ENCODE measurements at places on chromosomes 4 and X.

GRCh38 chrX:109958266-109958665, 44.6 kb upstream of the TMEM164 start:
- H3K4me3 ChIP-seq: no peak overlapping the region
- H3K27me3 ChIP-seq: no peaks in the 10 kb centered on the region
- H3K27ac ChIP-seq: no peak overlapping the region
- no peaks in the 10 kb centered on the region for H3K36me3 ChIP-seq
- H3K4me1 ChIP-seq: no peaks in the 10 kb centered on the region

DNA sequence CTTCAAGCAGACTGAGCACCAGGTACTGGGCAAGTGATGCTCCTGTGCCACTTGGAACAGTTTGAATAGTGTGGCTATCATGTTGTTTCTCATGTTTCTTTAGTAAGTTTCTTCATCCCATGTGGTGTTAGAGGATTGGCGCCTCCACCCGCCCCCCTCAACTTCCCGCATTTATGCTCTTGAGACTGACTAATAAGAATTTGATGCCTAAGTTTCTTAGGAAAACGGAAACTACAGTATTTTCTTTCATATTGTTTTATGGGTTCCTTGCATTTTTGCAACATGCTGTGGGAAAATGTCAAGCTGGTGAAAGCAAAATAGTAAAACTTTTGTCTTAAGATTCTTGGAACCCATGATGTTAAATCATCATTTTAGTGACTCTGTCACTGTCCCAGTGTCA, 101.2 kb upstream of the SLC4A4 start:
- no peak for DNase-seq
- no peaks in the 10 kb centered on the region for H3K27me3 ChIP-seq
- H3K4me1 ChIP-seq: no peaks in the 10 kb centered on the region
- H3K4me3 ChIP-seq: no peak overlapping the region
- H3K36me3 ChIP-seq: no peaks in the 10 kb centered on the region

DNA sequence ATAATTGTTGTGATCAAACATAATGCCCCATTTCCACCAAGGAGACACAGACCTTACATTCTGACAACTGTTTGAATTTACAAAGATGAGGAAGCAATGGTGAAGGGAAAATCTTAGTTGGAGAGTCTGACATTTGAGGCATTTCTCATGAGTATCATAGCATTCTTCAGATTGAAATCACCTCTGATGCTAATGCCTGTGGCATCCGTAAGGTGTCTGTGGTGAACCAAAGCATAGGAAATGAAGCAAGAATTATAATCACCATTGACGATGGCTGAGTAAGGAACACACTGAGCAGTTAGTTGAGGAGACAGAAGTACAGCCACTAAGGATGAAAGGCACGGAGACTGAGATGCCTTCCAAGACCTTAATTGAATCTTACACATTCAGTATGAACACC, 575.7 kb downstream of the TRIML1 start:
- no peaks in the 10 kb centered on the region for H3K36me3 ChIP-seq
- no peaks in the 10 kb centered on the region for H3K27me3 ChIP-seq
- no peak overlapping the region for H3K4me3 ChIP-seq
- DNase-seq: no peak
- H3K27ac ChIP-seq: no peak overlapping the region
- H3K4me1 ChIP-seq: no peaks in the 10 kb centered on the region

- H3K4me3 ChIP-seq: no peak overlapping the region
- H3K27ac ChIP-seq: no peak overlapping the region
- no peaks in the 10 kb centered on the region for H3K4me1 ChIP-seq
- DNase-seq: no peak
- no peaks in the 10 kb centered on the region for H3K27me3 ChIP-seq
These were observed 189.8 kb upstream of the AFF2 start for GRCh38 chrX:148310426-148311165.

- DNase-seq: no peak
- H3K27ac ChIP-seq: no peak overlapping the region
- H3K4me3 ChIP-seq: no peak overlapping the region
- H3K4me1 ChIP-seq: no peaks in the 10 kb centered on the region
These were observed 247.9 kb upstream of the PCDH10 start for GRCh38 chr4:132901224-132901623.

DNA sequence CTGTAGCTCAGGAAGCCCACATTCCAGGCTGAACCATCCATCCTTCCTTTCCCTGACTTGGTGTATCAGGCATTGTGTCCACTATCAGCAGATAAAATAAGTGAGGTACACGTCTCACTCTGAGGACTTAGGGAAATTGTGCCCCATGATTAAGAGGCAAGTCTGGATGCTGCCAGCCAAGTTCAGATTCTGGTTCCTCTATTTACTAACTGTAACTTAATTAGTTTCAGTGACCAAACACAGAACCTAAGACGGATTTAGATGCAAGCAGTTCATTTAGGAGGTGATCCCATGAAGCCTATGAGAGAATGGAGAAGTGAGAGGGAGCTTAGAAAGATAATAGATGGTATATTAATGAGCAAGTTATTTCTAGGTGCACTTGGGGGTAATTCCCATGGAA, 56.6 kb upstream of the PACRGL start:
- no peak for DNase-seq
- H3K36me3 ChIP-seq: no peaks in the 10 kb centered on the region
- no peak overlapping the region for H3K4me3 ChIP-seq
- no peaks in the 10 kb centered on the region for H3K27me3 ChIP-seq
- no peaks in the 10 kb centered on the region for H3K4me1 ChIP-seq
- no peak overlapping the region for H3K27ac ChIP-seq

GRCh38 chrX:13277539-13277938, 42.3 kb downstream of the ATXN3L start:
- DNase-seq: no peak
- H3K36me3 ChIP-seq: no peaks in the 10 kb centered on the region
- no peaks in the 10 kb centered on the region for H3K27me3 ChIP-seq
- no peak overlapping the region for H3K4me3 ChIP-seq
- H3K4me1 ChIP-seq: no peaks in the 10 kb centered on the region
- H3K27ac ChIP-seq: no peak overlapping the region

- peaks cover 16% of the 10 kb centered on the region for H3K4me1 ChIP-seq
- no peaks in the 10 kb centered on the region for H3K27me3 ChIP-seq
- H3K27ac ChIP-seq: no peak overlapping the region
- H3K36me3 ChIP-seq: no peaks in the 10 kb centered on the region
These were observed 163.6 kb downstream of the ZNF674 start for GRCh38 chrX:46381630-46382029.

GRCh38 chr4:80521438-80521837, 185.9 kb downstream of the CFAP299 start:
- H3K27ac ChIP-seq: no peak overlapping the region
- H3K4me1 ChIP-seq: no peaks in the 10 kb centered on the region
- no peaks in the 10 kb centered on the region for H3K36me3 ChIP-seq
- H3K4me3 ChIP-seq: no peak overlapping the region
- no peaks in the 10 kb centered on the region for H3K27me3 ChIP-seq

GRCh38 chr4:19728773-19729172, 522.9 kb upstream of the SLIT2 start:
- no peaks in the 10 kb centered on the region for H3K27me3 ChIP-seq
- no peaks in the 10 kb centered on the region for H3K36me3 ChIP-seq
- no peak for DNase-seq

- no peak for DNase-seq
- H3K36me3 ChIP-seq: no peaks in the 10 kb centered on the region
- H3K27ac ChIP-seq: no peak overlapping the region
- H3K4me1 ChIP-seq: no peaks in the 10 kb centered on the region
These were observed 109.6 kb downstream of the SH2D1A start for GRCh38 chrX:124455966-124456365.

- peak; percentile 41 for DNase-seq
- no peaks in the 10 kb centered on the region for H3K36me3 ChIP-seq
- no peak overlapping the region for H3K4me3 ChIP-seq
- H3K27ac ChIP-seq: no peak overlapping the region
These were observed 24.0 kb upstream of the DRP2 start for GRCh38 chrX:101195442-101196173.

DNA sequence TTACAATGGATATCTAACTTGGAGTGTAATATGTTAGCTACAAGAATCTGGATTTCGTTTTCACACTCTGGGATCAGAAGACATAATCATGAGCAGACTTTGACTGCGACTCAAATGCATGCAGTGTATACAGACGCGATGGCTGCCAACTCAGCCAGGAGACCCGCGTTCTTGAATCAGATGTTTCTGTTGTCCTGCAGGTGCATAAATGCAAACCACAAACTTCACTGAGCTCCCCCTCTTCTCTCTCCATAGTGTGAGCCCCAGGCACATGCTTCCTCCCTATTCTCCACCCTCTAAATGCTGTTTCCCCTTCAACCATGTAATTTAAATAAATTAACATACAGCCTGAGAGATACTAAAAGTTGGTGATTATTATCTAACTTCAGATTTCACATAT, 347.9 kb downstream of the DCHS2 start:
- no peaks in the 10 kb centered on the region for H3K27me3 ChIP-seq
- H3K27ac ChIP-seq: no peak overlapping the region
- H3K4me3 ChIP-seq: no peak overlapping the region
- H3K36me3 ChIP-seq: no peaks in the 10 kb centered on the region

DNA sequence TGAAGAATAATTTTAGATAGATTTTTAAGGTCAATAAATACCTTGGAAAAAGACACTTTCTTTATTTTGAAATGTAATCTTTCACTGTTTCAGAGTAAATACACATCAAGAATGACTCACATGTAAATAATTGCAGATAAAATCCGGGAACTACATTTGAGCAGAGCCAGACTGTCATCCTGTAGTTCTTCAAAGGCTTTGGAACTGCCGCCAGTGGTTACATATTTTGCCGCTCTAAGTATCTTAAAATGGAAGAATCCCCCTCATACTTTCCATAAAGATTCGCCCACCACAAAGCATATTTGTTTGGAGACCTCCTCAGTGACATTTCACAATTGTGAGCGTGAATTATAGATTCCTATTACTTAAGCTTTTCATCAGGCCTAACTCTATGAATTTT, 607.8 kb upstream of the ZFP42 start:
- DNase-seq: no peak
- H3K4me1 ChIP-seq: no peaks in the 10 kb centered on the region
- H3K27me3 ChIP-seq: peaks cover 17% of the 10 kb centered on the region
- H3K36me3 ChIP-seq: no peaks in the 10 kb centered on the region

- DNase-seq: no peak
- H3K27ac ChIP-seq: no peak overlapping the region
- H3K36me3 ChIP-seq: no peaks in the 10 kb centered on the region
- no peaks in the 10 kb centered on the region for H3K27me3 ChIP-seq
These were observed 58.7 kb upstream of the KDR start for GRCh38 chr4:55183926-55184599.

DNA sequence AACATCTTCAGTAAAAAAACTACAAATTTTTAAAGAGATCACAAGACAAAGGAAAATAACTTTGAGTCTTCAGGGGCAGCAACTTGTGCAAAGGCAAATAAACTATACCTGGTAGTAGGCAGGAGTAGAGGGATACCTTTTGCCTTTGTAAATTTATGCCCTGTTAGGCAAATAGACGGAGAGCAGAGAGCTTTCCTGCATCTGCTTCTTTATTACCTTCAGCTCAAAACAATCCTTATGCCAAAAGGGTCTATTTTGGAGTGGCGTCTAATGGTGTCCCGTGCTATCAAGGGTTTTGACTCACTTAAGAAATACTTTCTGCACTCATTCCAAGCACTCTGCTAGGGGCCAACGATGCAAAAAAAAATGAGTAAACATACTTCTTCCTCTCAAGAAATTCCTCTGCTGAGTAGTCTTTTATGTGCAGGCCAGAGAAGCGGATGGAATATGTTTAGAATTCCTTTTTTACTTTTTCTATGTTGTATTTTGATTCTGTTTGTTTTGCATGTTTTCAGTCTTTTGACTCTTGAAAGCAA, 131.9 kb downstream of the ANXA5 start:
- no peaks in the 10 kb centered on the region for H3K27me3 ChIP-seq
- H3K27ac ChIP-seq: no peak overlapping the region
- no peak overlapping the region for H3K4me3 ChIP-seq
- DNase-seq: no peak
- H3K4me1 ChIP-seq: no peaks in the 10 kb centered on the region

GRCh38 chrX:41449615-41450014, 2.5 kb downstream of the NYX start:
- H3K4me1 ChIP-seq: no peaks in the 10 kb centered on the region
- no peaks in the 10 kb centered on the region for H3K36me3 ChIP-seq
- no peak overlapping the region for H3K27ac ChIP-seq
- no peak overlapping the region for H3K4me3 ChIP-seq
- DNase-seq: no peak

DNA sequence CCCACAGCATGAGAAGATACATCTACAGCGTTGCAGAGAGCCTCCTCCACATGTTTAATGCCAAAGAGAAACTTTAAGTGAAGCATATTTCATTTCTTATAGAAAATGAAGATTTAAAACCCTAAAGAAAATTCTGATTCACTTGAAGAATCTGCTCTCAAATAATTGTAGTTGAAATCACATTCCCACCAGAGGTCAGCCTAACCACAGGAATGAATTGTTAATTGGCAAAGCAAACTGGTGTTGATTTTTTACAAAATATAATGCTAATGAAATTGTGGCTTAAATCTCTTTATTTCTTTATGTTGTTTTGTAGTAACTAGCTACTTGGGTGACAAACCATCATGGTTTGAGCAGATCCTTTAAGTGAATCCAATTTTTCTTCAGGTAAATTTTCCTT, 31.1 kb upstream of the WDR17 start:
- no peak for DNase-seq
- H3K36me3 ChIP-seq: no peaks in the 10 kb centered on the region
- H3K27me3 ChIP-seq: no peaks in the 10 kb centered on the region
- H3K4me1 ChIP-seq: no peaks in the 10 kb centered on the region

- H3K36me3 ChIP-seq: peaks cover 2% of the 10 kb centered on the region
- peaks cover 34% of the 10 kb centered on the region for H3K4me1 ChIP-seq
- no peak overlapping the region for H3K27ac ChIP-seq
- no peak for DNase-seq
These were observed 1.8 kb downstream of the KDM5C start for GRCh38 chrX:53223068-53223693.

DNA sequence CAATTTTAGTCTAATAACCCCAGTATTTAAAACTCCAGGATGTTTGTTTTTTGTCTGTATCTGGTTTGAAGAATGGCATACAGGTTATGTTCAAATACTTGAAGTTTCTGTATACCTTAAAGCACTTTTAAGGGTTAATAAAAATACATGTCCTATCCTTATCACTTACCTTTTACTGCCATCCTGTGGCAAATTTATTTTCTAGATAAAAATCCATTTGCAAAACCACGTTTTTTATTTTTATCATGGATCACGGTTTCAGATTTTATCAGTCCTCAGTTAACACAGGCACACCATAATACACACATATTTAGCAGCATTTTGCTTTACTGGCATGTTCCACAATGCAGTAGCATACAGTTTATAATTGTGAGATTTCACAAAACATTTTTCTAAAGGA, 113.3 kb upstream of the H2AZ1 start:
- no peaks in the 10 kb centered on the region for H3K4me1 ChIP-seq
- no peak overlapping the region for H3K27ac ChIP-seq
- no peak for DNase-seq
- H3K27me3 ChIP-seq: no peaks in the 10 kb centered on the region
- H3K4me3 ChIP-seq: no peak overlapping the region
